ENCODE measurements at places on chromosomes 4 and X.

DNA sequence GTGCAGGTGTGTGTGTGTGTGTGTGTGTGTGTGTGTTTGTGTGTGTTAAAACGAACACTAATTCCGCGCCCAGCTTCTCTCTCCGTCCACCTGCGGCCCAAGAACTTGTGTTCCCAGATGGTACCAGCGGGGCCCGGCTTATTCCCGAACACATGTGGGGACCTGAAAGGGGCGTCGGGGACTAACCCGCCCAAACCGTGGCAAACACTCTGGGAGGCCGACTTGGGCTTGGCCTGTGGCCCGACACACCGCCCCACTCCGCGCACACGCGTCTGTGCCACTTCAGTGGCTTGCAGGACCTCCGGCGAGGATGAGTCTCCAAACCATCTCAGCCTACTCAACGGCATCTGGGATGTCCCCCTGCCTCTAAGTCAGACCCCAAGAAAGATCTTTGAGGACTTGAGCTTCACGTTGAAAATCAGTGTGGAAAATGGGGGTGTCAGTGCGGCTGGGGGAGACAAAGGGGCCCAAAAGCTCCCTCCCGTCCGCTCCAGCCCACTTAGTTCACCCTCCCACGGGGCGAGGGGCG is 790 bp upstream of the HHIP start:
- no peak for DNase-seq

DNA sequence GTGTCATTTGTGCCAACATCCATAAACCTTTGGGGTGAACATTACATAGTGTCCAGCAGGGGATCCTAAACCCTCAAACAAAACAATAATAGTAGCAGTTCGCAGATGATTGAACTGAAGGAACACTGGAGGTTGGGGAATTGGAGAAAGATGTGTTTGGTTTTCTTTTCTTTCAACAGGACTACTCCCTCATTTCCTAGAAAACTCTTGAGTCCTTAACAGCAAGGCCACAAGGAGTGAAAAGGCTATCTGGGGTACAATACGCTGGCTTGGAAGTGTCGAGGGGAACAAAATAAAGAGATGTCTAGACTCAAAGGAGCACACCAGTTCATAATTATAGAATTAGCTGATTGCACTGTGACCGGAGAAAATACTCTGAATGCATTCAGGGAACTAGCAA is 72.1 kb downstream of the IDS start:
- DNase-seq: no peak

GRCh38 chr4:60926624-60927023 is 273.5 kb upstream of the ADGRL3 start:
- DNase-seq: no peak

DNA sequence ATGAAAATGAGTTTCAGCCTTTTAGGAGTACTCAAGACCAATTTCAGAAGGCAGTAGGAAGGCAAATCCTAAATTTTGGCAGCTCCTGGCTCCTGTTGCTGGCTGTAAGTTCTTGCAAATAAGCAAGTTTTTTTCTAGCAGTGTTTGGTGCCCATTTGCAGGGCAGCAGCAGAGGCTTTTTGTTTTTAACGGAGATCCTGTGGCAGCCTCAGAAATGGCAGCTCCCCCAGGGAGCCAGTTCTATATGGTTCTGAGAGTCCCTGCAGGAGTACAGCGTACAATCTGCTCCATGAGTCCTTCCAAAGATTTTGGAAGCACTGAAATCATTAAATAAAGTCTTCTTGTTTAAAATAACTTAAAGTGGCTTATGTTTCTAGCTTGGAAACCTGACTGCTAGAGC is 171.9 kb downstream of the NDST4 start:
- DNase-seq: no peak

GRCh38 chr4:145351162-145351561 is 130.5 kb upstream of the SMAD1 start:
- DNase-seq: no peak
